ENCODE measurements at places on chromosomes 13 and 19.

DNA sequence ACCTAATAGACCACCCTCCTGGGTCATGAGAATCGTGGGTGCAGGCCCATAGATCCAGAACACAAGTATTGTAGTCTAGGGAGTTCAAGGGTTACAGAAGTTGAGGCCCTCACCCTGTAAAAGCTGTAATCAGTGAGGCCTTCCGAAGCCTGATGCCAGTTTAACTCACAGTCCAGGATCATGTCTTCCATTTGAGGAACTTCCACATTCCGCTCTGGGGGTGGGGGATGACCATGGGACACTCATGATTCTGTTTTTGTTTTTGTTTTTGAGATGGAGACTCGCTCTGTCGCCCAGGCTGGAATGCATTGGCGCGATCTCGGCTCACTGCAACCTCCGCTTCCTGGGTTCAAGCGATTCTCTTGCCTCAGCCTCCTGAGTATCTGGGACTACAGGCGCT lies 1.7 kb upstream of the RASIP1 start:
- DNase-seq: no peak

GRCh38 chr19:40192758-40193586 lies 1.7 kb downstream of the MAP3K10 start:
- no peak for DNase-seq

DNA sequence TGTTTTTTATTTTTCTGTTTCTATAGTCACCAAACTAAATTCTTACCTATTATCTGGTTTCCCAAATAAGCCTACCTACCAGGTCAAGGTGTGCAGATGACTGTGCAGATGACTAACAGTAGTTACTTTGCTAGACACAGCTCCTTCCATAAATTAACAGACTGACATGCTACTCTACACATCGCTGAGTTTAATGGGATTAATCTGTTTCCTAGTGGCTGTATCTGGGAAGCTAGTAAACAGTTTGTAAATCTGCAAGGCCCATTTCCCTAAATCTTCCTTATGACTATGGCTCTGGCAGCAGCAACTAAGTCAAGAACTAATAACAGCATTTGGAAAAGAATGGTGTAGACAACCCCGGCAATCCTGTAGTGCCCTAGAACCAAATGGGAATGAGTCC lies 27.9 kb downstream of the MIPEP start:
- DNase-seq: no peak

GRCh38 chr19:28388988-28389387 lies 824.0 kb downstream of the UQCRFS1 start:
- DNase-seq: no peak

DNA sequence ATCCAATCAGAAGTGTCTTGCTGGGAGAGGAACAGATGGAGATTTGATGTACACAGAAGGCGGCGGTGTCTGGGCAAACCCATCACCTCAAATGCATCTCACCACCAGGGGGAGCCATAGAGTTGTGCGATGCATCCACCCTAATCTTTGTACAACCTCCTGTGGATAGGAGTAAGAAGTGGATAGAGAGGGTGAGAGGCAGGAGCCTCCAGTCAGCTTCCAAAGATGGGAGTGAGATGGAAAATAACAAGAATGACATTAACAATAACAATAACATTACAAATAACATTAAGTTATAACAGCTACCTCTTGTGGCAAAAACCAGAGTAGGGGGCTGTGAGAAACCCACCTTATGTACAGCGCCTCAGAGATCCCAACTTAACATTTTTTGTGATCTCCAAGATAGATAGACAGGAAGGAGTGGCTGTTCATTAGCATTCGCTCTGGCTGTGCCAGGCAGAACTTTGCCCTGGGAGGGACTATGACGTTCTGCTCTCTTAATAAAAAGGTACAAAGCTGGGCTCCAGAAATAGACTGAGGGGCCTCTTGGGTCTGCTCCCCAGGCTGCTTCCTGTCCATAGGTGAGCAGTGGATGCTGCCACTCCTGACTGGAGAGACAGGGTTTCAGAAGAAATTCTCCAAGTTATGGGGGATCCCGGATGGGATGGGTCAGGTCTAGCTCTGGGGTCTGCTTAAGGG lies 5.2 kb upstream of the CEACAM18 start:
- peak; percentile 66 for DNase-seq
